ENCODE measurements at places on chromosomes 3 and 15. TPM values are rescaled to one million over a fixed set of nuclear protein-coding genes. Genes with fewer than 3 reads are reported as not detected.

DNA sequence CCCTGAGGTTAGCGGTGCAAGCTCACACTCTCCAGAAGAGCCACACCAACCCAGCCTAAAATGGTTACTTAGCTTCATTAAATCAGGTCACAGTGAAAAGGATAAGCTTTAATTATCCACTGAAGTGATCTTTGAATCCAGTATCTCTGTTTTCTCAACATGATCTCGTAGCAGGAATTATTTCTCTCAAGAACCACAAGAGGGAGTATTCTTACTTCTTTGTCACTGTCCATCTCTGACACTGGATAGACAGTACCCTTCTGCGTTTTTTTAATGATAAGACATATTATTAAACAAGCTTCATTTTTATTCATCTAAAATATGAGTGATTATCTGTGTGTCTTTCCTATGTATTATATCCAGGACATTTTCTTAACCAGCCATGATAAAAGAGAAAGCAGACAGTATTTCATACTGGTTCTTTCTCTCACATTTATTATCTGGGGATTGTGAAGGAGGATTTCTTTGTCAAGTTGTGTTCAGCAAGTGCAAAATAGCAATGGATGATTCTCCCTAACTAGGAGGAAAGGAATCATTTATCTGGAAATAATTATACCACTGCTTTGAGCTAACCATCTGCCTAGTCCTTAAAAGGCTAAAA, 105.4 kb upstream of the CCDC54 start:
- DNase-seq: peak; percentile 70

- no peak for DNase-seq
Measured at GRCh38 chr3:36428445-36428844, 48.1 kb downstream of the STAC start.

DNA sequence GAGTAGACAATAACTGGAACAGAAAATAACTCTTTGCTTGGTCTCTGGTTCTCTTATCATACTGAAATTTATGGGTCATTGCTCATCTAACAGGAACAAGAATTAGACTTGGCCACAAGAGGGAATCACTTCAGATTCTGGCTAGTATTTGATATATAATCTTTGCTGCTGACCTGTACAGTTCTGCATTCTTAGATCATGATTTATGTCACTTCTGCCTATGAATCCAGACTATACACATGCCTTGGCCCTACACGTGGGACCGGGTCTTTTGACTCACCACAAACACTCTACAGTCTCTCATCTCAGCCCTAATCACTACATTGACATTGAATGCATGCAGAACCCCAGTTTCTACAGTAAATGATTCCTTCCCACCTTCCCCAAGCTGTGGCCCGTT, 162.5 kb upstream of the SOX2 start:
- peak; percentile 87 for DNase-seq

The MNS1 gene
- 2.1 TPM for total RNA-seq

The LTF gene
- total RNA-seq: not detected
